ENCODE measurements at places on chromosomes 6 and 20.

- no peak for DNase-seq
These were observed 61.2 kb downstream of the C6orf52 start for GRCh38 chr6:10633216-10633615.

DNA sequence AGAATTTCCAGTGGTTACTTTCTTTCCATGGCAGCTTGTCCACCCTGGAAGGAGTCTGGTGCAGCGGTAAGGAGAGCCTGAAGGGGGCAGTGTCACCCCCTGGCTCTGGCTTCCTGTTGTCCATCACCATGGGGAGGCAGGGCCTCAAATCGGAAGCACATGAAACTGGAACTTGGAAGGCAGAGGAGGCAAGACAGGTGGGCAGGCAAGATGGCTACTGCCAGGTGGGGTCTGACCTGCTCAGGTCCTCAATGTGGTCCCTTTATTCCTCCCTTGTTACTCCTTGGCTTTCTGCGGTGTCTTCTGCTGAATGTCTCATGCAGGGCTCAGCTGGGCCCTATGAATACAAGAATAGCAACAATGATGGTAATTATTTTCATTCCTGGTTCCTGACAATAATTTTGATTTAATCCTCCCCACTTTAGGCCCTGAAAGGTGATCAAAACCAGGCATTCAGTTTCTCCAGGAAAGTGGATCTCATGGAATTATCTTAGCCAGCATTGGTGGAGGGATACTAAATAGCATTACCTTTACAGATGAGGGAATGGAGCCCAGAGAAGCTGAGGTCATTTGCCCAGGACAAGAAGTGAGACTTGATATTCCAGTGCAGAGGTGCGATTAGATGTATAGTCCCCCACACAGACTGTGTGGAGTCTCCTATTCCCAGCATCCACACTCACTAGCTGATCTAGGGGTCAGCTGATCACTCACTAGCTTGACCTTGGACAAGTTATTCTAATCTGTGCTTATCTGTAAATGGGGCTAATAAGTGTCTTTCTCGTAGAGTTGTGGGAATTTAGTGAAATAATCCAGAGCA, 17.6 kb upstream of the SNAI1 start:
- no peak for DNase-seq

- no peak for DNase-seq
These were observed 163.9 kb downstream of the FAXC start for GRCh38 chr6:99185525-99185924.

GRCh38 chr6:89782222-89782621, 37.4 kb downstream of the MDN1 start:
- no peak for DNase-seq

DNA sequence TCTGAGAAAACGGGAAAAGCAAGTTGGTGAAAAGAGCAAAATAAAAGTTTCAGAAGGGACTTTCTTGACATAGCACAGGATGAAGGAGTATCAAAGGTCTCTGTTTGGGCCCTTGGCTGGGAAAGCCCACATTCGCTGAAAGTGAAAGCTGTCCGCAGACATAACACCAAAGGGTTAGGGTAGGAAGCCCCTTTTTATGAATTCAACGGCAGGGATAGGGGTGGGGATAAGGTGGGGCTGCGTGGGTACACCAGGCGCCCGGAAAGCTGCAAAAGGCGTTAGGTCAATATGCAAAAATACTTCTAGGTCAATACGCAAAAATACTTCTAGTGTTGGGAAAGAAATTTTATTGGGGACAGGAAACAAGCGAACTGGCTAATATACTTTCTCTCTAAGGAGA, 135.1 kb downstream of the OR2B2 start:
- DNase-seq = no peak

GRCh38 chr6:161017766-161018564, 26.4 kb downstream of the MAP3K4 start:
- no peak for DNase-seq

- DNase-seq = no peak
These were observed 146.9 kb downstream of the PRKN start for GRCh38 chr6:162580619-162581018.

DNA sequence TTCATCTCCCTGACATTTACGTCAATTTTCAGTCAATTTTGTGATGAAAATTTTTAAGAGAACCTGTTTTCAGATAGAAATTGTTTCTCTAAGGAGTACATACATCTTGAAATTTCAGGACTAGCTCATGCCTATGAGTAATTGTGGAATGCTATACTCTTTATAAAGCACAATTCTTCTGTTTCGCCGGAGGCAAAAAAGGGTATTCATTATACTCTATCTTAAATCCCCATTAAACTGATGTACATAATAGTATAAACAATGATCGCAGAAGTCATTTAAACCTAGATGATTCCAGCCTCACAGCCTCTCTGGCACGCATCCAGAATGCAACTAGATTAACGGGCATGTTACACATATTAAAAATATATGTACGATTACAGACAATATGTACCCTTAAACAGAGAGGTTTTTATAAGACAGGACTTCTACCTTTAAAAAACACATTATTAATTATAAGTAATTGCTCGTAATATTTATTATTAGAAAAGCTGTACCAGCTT, 62.6 kb downstream of the NRSN1 start:
- DNase-seq = no peak

GRCh38 chr6:109772883-109773431, 81.9 kb downstream of the FIG4 start:
- DNase-seq = no peak

DNA sequence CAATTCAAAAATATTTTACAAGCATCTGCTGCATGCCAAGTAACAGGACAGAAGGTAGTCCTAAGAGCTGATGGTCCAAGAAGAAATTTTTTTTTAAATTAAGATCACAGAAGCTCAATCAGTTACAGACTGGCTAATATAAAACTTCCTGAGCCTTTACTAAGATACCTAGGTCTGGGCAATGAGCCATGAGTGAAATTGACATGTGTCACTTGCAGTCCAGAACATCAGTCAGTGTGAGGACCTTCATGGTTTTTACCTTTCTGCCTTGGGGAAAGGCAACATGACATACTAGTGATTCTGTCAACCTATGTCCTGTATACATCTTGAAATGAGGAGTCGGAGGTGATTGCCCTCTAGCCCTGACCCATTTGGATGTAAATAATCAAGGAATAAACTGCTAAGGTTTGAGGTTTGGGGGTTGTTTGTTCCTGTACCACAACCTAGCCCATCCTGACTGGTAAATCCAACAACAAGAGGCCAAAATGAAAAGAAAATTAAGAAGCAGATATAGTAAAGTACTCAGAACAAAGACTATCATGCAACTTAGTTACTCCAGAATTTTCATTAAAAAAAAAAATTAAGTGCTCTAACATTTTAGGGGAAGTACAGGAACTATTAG, 70.0 kb downstream of the CNKSR3 start:
- DNase-seq = no peak

DNA sequence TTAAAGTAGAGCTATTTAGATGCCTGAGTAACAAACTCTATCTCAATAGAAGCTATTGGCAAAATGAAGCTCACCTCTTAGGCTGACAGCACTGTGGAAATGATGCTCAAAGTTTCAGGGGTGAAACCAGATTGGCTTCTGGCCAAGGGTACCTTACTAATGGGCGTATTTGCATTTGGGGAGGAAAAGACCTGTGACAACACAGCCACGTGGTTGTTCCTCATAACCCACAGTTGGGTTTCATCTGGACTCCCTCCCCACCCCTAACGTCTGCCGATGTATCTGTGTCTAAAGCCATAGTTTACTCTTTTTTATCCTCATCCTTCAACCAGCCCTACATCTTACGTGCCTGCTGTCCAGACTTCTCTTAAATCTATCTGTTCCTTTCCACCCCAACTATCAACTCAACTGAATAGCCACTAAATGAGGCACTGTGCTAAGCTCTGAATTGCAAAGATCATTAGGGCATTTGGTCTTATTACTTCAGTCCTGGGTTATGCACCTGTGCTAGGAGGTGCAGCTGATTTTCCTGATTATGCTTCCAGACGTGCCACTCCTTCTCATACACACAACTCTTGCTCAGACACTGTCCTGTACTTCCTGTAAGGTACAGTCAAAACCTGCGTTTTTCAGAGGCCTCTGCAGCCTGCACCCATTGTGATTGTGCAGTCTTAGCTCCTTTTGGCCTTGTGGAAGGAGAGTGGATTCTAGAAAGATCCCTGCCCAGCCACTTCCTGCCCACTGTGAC, 80.6 kb upstream of the ARMC2 start:
- DNase-seq = no peak

DNA sequence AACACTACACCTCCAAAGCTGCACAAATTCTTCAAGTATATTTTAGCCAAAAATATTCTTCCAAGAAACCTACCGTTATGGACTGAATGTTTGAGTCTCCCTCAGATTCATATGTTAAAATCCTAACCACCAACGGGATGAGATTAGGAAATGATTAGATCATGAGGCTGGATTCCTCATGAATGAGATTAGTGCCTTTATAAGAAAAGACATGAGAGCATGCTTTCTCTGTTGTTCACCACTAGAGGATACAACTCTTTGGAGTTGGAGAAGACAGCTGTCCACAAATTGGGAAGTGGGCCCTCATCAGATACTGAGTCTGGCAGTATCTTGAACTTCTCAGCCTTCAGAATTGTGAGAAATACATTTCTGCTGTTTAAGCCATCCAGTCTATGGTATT, 7.1 kb upstream of the SLC17A4 start:
- DNase-seq = no peak

- DNase-seq = no peak
These were observed 48.9 kb downstream of the KLHL31 start for GRCh38 chr6:53616450-53617357.

GRCh38 chr6:14790976-14791375, 454.9 kb upstream of the JARID2 start:
- DNase-seq = no peak

- DNase-seq = no peak
These were observed 136.4 kb upstream of the KCNG1 start for GRCh38 chr20:51159303-51159702.
